Mucosa of descending colon (tissue), 3 donors: ENCODE measurements at places on chromosomes 2 and 18. TPM values are rescaled to one million over a fixed set of nuclear protein-coding genes. Genes with fewer than 3 reads are reported as not detected.

Gene DDX18
- 43.1 TPM for total RNA-seq

Gene POTEE
- total RNA-seq: 0.12 TPM

Gene AOX1
- total RNA-seq: 1.9 TPM

Gene ATIC
- 91.2 TPM for total RNA-seq

Gene IL1A
- total RNA-seq: not detected

Gene PCARE
- not detected for total RNA-seq

Gene TBR1
- not detected for total RNA-seq

Gene SNED1
- total RNA-seq: 14.1 TPM

Gene CYP26B1
- 2.5 TPM for total RNA-seq

Gene UGT1A4
- total RNA-seq: 2.9 TPM

Gene SEMA4F
- 5.7 TPM for total RNA-seq

Gene FHOD3
- 4.0 TPM for total RNA-seq

Gene TMEM131
- total RNA-seq: 58.3 TPM

Gene SERPINB13
- total RNA-seq: not detected

Gene LYG2
- not detected for total RNA-seq
